ENCODE measurements at places on chromosomes 12 and 14.

DNA sequence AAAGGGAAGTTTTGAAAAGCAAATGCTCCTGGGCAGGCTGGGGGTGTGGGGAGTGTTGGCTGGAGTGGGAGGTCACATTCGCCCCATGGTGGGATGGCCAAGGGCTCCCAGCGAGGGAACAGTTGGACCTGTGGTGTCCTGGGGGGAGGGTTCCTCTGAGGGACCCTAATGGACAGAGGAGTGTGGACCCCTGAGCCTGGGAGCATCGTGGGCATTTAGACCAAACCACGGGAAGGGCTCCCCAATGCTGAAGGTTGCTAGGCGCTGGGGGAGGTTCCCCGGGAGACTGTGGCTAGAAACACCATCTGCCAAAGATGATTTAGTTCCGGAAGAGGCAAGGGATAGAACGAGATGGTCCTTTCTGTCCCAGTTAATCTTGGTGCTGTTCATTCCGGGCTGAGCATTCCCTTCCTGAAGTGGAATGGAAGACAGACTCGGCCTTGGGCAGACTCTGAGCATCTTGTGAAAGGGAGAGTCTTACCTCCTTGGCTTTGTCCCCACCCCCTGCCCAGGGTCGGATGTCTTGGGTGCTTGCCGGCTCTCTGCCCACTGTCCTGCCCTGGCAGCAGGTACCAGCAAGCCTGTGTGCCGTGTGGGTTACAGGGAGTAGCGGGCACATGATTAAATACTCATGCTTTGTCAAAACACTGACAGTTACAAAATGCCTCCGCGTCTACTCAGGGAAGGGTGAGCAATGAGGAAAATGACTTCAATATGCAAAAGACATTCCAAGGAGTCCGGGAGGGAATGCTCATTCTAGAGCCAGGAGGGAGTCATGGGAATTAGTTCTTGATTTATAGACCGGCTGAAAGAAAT is 215.9 kb downstream of the CACNA1C start:
- DNase-seq = no peak

DNA sequence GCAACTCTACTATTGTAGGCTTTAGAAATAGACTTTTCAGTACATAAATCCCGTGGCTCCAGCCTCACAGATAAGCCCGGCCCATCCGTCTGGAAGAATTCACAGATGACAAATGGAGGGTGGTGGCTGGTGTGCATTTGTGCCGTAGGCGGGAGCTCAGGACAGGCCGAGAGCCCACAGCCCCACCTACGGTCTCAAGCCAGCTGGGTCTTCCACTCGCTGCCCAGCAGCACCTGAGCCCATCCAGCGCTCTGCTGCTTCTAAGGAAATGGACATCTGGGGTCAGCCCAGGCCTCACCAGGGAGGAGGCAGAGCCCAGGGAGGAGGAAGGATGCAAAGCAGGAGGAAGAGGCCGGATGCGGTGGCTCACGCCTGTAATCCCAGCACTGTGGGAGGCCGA is 72.8 kb downstream of the KIF26A start:
- DNase-seq = no peak

DNA sequence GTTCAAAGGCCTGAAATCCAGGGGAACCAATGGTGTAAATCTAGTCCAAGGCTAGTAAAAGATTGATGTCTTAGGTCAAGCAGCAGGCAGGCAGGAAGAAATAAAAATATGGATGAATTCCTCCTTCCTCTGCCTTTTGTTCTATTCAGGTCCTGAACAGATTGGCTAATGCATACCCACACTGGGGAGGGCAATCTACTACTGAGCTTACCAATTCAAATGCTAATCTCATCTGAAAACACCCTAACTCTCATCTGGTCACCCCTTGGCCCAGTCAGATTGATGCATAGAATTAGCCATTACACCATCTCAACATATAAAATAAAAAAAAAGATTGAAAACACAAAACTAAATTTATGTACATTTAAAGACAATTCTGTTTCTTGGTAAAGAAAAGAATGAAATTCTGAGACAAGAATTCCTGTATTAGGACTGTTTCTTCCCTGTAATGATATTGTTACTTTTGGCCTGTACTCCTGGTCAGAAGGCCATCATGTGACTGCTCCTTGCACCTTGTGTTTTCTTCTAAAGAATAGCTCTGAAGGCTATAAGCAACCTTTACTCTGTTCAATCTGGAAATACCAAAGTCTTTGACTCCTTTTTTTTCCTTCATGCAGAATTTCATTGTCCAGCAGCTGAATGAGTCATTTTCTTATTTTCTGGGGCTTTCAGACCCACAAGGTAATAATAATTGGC is 19.9 kb downstream of the CLEC6A start:
- no peak for DNase-seq

GRCh38 chr12:79665212-79665887 is 25.4 kb downstream of the PAWR start:
- no peak for DNase-seq

- DNase-seq = no peak
These were observed 224.0 kb downstream of the AACS start for GRCh38 chr12:125288931-125289928.

Measured in stimulated activated CD4-positive, alpha-beta T cell treated with anti-CD3 and anti-CD28 coated beads, Interleukin-1b, Interleukin-23, amount 100 ng/mL, for 1 hour (primary cell).